ENCODE measurements at places on chromosomes 2 and 18.

- peak; percentile 89 for DNase-seq
Measured at GRCh38 chr2:149383340-149383739, 53.0 kb downstream of the LYPD6 start.

- DNase-seq = peak; percentile 68
Measured at GRCh38 chr2:160695402-160696086, 201.9 kb upstream of the RBMS1 start.

DNA sequence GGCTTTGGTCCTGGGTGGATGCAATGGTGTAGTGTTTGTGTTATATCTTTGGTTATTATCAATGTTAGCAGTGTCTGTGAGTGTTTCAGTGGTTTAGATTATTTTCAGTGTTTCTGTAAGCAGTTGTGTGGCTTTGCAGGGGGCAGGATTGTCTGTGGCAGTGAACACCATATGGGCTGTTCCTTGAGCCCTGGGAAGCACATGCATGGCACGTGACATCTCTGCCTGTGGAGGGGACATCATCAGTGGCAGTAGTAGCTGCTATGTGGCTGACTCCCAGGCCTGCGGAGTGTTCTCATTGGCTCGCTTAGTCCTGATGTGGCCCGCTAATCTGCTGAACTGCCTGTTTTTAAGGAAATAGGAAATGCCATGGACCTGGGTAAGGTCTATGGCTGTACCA is 327.5 kb downstream of the GULP1 start:
- DNase-seq = no peak

DNA sequence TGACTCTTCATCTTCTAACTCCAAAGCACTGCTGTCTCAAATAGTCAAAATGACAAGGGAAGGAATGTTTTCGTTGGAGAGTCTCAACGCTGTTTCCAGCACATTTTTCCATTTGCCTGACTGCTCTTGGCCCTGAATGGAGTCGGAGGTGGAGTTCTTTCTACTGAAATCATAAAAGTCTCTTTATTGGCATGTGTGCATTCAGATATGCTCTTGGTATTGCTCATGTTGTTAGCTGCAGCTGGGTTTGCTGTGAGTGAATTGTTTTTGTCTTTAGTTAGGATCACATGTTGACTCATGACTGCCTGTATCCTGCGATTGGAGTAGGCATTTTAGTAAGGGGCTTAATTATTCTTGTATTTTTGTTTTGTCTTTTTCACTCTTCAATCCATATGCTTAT is 16.8 kb downstream of the TMEM17 start:
- DNase-seq = peak; percentile 47

GRCh38 chr18:47530695-47531094 is 279.2 kb upstream of the SKOR2 start:
- DNase-seq = no peak

DNA sequence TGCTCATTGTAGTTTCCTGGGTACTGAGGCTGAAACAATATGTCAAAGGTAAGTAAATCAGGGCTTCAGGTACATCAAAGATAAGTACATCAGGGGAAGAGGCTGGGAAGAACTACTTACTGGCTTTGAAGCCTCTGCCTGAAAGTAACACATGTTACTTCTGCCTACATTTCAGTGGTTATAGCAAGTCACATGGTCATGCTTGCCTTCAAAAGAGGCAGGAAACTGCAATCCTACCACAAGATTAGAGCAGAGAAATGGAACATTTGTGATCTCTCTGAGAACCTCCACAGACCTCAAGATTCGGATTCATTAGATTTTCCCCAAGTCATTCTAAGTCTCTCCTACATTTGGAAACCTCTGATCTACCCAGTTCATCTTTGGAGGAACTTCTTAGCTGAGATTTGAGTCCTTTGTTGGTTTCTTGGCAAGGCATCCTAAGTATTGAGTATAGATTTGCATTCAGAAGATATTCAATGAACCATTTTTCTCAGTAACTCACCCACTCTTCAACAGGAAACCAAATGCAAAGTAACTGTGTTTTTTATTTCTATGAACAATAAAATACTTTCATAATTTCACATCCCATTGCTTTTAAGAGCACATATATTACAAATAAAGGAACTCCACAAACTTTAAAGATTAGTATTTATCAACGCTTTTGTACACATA is 48.5 kb upstream of the CCDC195 start:
- no peak for DNase-seq

DNA sequence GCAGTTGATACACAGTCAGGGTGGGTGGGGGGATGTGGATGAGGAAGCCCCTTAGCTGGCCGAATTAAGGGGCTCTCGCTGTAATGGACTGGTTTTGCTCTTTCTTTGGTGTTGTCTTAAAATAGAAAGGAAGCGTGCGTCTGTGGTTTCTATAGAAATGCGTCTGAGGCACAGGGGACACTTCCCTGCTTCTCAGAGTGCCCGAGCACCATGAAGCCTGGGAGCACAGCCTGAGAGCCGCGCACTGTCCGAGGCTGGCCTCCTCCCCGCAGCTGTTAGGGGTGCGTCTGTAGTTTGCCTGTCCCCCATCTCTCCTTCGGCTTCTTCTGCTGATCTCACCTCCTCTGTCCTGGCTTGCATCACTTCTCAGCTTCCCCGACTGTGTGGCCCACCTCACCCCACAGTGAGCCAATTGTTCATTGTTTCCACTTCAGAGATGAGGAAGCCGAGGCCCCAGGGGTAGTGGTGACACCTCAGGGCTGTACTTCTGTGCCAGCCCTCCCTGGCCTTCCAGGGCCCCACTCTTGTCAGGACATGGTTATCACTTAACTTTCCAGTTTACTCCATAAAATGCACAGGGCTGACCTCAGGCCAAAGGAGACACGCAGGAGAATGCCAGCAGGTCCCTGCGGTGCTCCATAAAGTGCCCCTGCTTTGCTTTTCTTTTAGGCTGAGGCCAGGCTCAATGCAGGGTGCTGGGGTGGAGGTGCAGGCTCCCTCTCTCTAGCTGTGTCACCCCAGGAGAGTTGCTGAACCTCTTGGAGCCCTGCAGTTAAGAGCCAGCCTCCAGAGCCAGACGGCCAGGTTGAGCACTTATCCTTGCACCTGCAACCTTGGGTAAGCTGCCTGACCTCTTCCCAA is 210.6 kb downstream of the SEPTIN10 start:
- DNase-seq = no peak

GRCh38 chr18:55912919-55913318 is 324.9 kb upstream of the TCF4 start:
- DNase-seq = no peak

DNA sequence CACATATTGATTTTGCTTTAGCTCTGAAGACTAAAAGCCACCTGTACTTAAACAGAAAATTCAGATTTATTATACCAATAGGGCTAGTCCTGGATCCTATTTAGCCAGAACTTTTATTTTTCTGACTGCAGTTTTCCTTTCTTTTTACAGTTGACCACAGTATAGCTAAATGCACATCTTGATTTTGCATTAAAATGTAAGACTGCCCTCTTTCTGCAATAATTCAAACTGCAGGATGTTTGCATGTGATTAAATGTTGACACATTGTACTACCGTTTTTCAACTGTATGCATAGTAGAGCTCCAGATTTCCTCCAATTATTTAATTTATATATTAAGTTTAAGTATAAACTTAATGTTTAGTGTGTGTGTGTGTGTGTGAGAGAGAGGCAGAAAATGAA is 1262.9 kb downstream of the SUCLG1 start:
- peak; percentile 6 for DNase-seq

GRCh38 chr2:233810385-233810784 is 32.3 kb downstream of the MROH2A start:
- no peak for DNase-seq

GRCh38 chr2:64924170-64924934 is 64.8 kb upstream of the SLC1A4 start:
- DNase-seq = no peak

GRCh38 chr2:20668871-20669475 is 2.0 kb downstream of the GDF7 start:
- DNase-seq = no peak

DNA sequence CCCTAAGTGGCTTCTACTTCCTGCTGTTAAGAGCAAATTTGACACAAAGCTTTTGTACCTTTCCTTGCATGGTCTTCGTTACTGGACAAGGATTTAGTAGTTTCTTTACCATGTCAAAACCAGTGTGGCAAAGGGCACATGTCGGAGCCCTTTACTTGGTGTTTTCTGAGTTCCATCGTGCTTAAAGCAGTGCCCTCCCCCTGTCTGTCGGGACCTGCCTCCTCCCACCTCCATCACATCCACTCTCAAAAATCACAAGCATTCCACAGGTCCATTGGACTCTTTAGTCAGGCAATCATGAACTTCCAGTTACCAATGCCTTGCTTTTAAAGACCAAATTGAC is 763 bp downstream of the CCDC141 start:
- DNase-seq = no peak

DNA sequence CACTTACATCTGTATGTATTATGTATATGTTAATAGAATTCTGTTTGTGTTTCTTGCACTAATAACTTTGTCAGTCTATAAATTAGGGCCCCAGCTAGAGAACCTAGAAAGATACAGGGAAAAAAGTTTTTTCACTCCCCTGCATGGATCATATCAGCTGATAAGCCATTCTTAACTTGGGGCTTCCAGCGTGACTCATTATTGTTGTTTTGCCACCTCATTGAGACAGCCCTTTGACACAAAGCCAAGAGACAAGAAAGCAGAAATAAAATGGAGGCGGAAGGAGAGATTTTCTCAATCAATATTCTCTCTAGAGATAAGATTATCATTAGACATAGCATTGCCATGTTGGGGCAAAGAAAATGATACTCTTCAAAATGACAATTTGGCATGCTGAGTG is 93.4 kb downstream of the AKAIN1 start:
- no peak for DNase-seq

DNA sequence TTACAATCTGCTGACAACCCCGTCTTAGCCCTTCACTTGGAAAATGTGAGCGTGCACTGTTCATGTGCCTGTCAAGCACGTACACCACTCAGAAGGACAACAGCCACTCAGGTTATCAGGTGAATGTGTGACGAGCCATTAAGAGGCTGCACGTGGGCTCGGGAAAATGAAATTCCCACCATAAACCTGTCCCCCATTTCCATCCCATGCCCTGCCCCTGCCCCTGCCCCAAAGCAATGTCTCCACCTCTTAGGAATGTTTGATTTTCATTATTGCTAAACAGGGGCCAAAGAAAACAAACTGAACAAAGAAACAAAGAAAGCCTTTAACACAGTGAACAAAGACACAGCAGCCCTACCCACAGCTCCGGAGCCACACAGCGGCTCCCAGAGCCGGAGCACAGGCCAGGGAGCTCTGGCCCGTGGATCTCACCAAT is 90.5 kb downstream of the TMEM18 start:
- no peak for DNase-seq

GRCh38 chr2:197804758-197805714 is 643 bp downstream of the PLCL1 start:
- peak; percentile 14 for DNase-seq

DNA sequence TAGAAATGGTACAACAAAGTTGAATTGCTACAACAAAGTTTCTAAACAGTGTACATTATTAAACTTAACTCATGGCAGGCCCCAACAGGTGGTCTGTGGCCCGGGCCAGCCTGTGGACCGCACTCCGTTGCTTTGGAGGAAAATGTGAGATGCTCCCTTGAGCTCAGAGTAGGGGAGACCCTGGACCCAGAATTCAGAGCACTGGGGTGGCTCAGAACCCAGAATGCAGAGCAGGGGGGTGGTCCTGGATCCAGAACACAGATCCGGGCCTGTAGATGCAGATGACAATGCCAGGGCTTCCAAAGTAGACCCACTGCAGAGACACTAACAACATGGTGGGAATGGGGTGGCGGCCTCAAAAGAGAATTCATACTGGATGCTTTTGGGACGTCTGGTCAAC is 311.0 kb downstream of the NDUFA10 start:
- no peak for DNase-seq

DNA sequence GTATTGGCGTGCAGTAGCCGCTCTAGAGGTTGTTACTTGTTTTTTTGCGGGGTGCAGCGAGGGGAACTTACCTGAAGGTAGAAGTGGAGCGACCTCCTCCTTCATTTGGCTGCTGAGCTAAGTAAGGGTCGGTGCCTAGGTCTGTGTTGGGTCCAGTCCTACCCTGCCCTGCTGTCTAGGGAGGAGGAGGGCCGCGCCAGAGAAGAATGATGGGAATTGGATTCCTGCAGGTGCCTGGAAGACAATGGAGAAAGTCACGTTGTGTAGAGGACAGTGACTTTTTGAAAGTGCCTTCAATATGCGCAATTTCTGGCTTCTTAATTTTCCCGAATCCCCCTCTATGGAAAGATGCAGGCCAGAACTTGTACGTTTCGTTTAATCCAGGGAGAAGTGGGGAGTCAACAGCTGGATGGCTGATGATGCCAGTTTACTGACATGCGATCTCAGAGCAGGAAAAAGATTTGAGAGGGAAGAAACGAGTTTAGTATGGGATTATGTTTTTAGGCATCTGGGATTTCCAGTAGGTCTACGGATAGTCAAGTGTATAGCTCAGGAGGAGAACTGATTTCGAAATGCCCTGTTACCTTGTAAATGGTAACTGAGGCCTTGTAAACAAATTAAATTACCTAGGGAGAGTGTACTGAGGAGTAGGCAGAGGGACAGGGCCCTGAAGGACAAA is 653 bp downstream of the MRPS9 start:
- DNase-seq = no peak

DNA sequence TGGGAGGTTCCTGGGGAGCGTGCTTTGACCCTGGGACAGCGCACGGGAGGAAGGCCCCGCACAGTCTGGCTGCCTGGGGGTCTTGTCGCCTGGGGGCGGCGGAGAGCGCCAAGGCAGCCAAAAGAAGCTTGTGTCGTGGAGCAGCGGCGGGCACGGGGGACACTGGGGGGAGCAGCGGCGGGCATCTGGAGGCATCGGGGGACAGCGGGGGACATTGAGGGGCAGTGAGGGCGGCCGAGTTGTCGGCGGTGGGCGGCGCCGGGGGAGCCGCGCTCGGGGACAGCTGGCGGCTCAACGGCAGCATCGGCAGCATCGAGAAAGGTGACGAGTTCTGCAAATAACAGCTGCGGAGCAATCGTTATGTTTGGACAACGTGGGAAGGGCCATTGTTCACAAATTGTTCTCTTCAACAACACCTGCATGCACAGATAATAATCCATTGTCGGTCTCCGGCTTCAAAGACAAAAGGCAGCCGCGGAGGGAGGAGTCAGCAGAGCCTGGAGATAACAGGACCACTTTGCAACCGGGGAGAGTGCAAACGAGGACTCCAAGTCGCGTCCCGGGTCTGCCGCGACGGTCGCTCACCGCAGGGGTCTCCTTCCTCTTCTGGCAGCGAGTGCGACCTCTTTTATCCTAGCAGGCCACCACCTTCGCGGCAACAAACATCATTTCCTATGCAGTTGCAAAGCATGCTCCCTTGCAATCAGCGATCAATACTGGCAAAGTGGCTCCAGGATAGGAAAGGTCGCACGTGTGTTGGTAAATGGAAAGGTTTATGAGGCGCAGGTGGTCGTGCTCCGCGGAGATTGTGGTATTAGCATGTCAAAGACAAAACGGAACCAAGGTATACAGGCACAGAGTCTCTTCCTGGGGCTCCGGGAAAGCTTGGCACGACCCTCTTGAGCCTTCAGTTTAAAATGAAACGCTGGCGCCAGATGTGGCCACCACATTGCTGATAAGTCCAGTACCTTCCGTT is 132.3 kb upstream of the DLX2 start:
- no peak for DNase-seq

All from fibroblast of lung (primary cell).